ENCODE measurements at places on chromosomes 5 and 9.

- DNase-seq, result no peak
Measured at GRCh38 chr9:91884696-91885687, 65.0 kb downstream of the ROR2 start.

DNA sequence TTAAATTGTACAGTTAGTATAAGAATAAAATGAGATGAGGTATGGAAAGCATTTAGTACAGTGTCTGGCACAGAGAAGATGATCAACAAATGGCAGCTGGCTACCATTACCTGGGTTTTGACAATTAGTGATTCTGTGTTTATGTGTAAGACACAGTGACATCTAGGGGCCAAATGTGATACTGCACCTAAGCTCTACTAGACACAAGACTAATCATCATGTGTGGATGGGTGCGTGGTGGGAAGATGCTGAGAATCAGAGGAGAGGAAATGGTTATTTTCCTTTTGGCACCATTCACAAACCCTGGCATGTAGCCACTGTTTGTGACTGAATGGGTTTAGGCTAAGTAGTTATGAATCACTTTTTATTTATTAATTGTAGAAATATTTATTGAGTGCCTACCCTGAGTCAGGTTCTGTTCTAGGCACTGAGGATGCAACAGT, 109.8 kb upstream of the TBC1D2 start:
- DNase-seq, result peak; percentile 30

GRCh38 chr5:82754036-82754746, 323.0 kb downstream of the TMEM167A start:
- DNase-seq, result no peak

- DNase-seq, result no peak
Measured at GRCh38 chr5:104498281-104498680, 935.7 kb upstream of the NUDT12 start.

DNA sequence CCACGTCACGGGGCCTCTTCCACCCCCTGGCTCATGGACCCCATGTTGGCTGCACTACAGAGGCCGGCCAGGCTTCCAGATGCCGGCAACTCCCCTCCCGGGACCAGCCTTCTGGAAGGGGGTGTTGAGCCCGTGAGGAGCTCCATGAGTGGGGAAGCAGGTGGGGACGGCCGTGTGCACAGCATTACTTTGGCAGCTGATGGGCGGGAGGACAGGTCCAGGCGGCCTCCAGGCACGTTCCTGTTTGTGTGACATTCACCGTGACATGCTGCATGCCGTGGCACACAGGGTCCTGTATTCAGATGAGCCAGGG, 29.1 kb upstream of the ABO start:
- no peak for DNase-seq

GRCh38 chr9:101271102-101271501, 113.7 kb downstream of the BAAT start:
- DNase-seq, result no peak

DNA sequence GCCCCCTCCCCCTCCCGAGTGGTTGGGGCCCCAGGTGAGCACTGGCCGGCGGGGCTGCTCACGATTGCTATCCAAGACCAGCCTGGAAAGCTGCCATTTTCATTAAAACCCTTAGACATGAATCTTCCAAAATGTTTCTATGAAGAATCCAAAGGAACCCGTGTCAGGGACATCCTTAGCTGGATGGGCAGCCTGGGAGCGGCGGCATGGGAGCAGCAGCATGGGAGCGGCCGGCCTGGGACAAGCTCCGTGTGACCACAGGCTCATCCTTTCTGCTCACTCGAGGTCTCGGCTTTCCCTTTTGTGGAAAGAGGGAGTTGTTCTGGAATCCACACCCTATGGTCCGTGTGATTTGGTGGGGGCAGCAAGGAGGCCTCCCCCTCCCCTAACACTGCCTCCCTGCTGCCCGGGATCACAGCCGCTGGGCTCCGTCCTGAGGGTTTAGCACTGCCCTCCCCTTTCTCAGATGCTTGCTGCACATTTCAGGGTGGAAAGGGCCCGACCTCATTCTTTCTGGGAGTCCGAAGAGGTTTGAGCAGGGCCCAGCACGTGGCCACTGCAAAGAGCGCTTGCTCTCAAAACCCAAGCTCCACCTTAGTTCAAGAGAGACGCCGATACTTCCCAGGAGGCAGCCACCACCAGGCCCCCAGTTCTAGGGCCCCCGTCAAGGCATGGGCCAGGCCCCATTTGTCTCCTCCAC, 127.7 kb downstream of the RXRA start:
- no peak for DNase-seq

- no peak for DNase-seq
Measured at GRCh38 chr5:149301744-149302380, 30.2 kb downstream of the AFAP1L1 start.

GRCh38 chr9:100216178-100216787, 117.2 kb downstream of the INVS start:
- peak; percentile 83 for DNase-seq

DNA sequence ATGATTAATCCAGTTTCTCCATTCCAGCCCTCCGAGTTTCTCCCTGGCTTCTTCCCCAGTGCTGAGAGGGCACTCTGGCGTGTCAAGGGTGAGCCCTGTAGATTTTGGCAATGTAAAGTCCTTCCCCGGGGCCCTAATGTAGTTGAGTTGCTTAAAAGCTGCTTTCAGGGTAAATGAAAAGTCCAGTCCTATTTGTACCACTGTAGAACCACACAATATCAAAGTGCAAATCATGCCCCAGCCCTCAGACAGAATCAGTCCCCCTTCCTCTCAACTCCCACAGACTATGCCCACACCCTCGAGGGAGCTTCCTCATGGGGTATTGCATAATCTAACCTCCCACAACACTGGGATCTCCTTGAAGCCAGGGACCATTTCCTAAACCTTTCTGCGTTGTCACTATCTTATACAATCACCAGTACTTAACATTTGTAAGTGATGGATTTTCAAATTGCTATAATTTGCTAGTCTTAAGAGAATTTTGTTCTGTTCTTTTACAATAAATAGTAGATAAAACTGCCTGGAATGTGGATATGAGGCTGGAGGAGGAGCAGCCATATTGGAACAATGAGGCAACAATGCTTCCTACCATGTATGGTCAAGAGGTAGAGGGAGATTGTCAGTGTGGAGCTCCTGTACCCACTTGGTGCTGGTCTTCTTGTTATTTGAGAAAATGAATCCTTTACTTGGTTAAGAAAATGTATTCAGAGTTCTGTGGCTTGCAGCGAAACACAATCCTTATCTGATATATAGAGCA, 34.4 kb downstream of the ZNF366 start:
- DNase-seq, result no peak
